ENCODE measurements at places on chromosomes 6 and 20.

GRCh38 chr6:127554435-127555006, 22.5 kb upstream of the C6orf58 start:
- DNase-seq = no peak

GRCh38 chr20:32241807-32242206, 34.1 kb downstream of the POFUT1 start:
- no peak for DNase-seq

GRCh38 chr6:148513145-148514071, 170.8 kb downstream of the SASH1 start:
- no peak for DNase-seq

DNA sequence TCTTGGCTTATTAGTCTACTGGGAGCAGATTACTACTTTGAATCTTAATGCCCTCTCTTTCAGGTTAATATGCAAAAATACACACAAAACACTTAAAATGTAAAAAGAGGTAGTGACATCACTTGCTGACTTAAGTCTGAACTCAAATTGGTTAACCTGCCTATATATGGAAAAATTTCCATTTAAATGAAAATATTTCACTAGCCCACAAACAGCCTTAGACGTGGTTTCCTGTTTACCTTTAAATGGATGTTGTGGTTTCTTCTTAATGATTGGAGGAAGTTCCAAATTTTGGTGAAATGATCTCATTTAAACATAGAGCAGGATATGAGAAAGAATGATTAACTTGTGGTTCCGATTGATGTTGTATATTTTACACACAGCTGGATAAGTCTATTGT, 553.7 kb downstream of the CD109 start:
- no peak for DNase-seq

GRCh38 chr20:7765221-7765620, 175.0 kb downstream of the HAO1 start:
- no peak for DNase-seq

- DNase-seq = no peak
Measured at GRCh38 chr20:22579711-22580697, 4.4 kb downstream of the FOXA2 start.

All from stimulated activated CD4-positive, alpha-beta T cell treated with anti-CD3 and anti-CD28 coated beads, TNF-alpha, amount 100 ng/mL, for 24 hours (primary cell).